ENCODE measurements at places on chromosomes 7 and 10.

DNA sequence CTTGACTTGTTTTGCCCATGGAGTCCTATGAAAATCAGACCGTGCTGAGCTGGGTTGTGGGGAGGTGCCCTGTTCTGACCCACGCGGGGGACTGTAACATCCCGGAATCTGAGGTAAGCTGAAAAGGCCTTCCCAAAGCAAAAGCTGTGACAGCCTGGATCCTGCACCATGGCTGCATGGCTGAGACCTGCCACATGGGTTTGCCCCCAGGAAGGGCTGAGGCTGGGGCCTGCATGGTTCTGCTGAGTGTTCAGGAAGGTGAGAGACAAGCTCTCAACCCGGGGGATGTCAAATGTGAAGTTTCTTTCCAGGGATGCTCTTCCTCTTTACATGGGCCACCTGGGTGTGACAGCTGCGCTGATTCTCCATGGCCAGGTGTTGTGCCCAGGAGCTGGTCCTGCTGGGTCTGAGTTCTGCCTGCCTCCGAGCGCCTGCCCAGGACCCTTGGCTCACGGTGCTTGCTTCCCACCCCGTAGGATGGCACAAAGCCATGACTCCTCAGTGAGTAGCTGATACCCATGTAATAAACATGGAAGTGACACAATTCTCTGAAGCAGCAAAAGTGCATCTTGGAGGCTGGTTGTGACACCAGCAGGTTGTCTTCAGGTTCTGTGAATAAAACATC, 58.3 kb downstream of the VIPR2 start:
- DNase-seq, result no peak

- no peak for DNase-seq
These were observed 556.8 kb upstream of the GHITM start for GRCh38 chr10:83582407-83583095.

GRCh38 chr10:60224066-60224705, 165.5 kb downstream of the ANK3 start:
- no peak for DNase-seq

- DNase-seq, result no peak
These were observed 4.0 kb downstream of the DLX5 start for GRCh38 chr7:97020601-97020995.

GRCh38 chr7:111215550-111215949, 124.6 kb downstream of the LRRN3 start:
- no peak for DNase-seq

GRCh38 chr10:108749042-108749441, 1174.3 kb downstream of the XPNPEP1 start:
- DNase-seq, result no peak

- DNase-seq, result no peak
These were observed 17.4 kb downstream of the CNNM2 start for GRCh38 chr10:102935505-102935904.

DNA sequence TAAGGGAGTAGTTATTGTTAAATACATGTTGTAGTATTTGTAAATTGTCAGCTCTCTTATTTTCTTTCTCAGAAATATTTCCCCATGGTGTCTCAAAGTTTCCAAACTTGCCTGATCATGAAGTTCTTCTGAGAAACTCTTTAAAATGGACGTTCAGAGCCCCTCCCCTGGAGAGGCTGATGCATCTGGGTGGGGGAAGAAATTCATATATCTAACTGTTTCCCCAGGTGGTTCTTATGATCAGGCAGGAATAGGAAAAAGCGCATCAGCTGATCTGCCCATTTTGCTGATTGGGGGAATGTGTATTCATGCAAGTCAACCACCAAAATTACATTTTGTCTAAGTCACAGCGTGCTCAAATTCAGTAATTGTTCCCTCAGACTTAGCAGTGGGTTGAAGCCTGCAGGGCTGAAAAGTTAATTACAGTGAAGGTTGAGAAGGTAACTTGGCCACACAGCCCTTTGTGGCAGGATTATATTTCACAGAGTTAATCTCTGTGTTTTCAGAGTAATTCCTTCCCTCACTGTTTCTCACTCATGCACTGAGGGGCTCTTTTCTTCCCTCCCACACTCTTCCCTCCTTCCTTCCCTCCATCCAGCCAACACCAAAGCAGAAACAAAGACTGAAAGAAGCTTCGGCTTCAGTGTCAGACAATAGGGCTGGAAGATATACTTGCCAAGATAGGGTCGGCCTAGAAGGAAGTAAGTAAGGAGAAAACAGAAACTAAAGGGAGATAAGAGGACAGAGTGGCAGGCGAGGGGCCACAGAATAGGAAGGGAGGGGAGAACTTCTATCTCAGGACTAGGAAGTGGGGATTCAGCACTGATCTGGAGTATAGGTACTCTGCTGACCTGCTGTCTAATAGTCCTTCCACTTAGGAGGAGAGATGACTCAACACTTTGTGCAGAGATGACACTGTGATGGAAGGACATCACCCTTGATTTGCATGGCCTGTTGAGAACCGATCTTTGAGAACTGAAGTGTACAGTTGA, 50.5 kb upstream of the STARD3NL start:
- DNase-seq, result no peak

- DNase-seq, result no peak
These were observed 191.3 kb upstream of the ZNF32 start for GRCh38 chr10:43839973-43840372.
